NCI-H1436 treated with DMSO at 0.1 percent for 48 hours (cell line): ENCODE measurements at places on chromosomes 2 and 18.
A peak's percentile ranks its signal among the peaks of the same experiment; 100 is the strongest.

GRCh38 chr18:46917108-46917802, at the start of the genes KATNAL2 and PIAS2:
KATNAL2 (plus strand) TSS chr18:46917602; CDS start chr18:46946873, 29,271 bp downstream.
PIAS2 (minus strand) TSS chr18:46917507; CDS start chr18:46917345, 162 bp downstream.
- DNase-seq: peak; percentile 34

DNA sequence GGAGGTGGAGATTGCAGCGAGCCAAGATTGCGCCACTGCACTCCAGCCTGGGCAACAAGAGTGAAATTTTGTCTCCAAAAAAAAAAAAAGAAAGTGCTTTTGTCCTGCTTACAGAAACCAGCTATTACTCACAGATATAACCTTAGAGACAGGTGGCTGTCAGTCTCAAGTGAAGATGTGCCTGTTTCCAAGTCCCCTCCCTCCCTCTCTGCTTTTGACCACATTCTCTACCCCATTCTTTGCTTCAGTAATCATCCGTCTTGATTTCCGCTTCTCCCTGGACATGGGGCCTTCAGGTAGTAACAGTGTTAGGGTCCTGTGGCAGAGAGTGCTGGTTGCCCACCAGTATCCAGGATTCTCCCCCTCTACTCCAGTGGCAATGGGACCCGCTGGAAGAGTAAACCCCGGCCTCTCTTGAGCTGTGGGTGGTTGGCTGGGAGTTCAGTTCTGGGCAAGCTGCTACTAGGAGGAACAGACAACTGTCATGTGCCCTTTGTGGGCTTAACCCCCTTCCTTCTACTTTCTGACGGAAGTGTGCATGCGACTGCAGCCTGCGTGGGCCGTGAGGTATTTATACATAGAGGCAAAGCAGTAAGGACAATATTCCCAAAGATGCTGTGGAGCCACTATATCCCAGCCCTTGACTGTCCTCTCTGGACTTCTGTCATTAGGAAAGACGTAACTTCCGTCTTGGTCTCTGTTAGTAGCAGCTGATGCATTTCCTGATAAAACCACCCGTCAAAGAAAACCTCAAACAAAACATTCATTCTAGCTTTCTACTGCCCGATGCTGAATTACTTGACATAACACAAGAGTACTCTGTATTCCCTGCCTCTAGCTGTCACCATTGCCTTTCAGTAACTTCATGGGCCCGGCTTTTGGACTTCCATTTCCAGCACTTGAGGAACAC, 17.8 kb downstream of the PDCL3 start:
- DNase-seq: no peak

- no peak for DNase-seq
Observed at GRCh38 chr2:62423883-62424458, 82.0 kb downstream of the TMEM17 start.

GRCh38 chr2:37623971-37624900, 47.2 kb downstream of the CDC42EP3 start:
- no peak for DNase-seq

GRCh38 chr2:239143858-239144712, 256.7 kb downstream of the HDAC4 start:
- DNase-seq: no peak

- DNase-seq: no peak
Observed at GRCh38 chr2:174617120-174617519, 19.5 kb upstream of the WIPF1 start.

- no peak for DNase-seq
Observed at GRCh38 chr2:69570474-69570873, 73.1 kb downstream of the AAK1 start.

GRCh38 chr2:25279091-25279651, 62.6 kb downstream of the DNMT3A start:
- no peak for DNase-seq

- DNase-seq: no peak
Observed at GRCh38 chr2:121283670-121284462, 1.1 kb downstream of the TFCP2L1 start.

DNA sequence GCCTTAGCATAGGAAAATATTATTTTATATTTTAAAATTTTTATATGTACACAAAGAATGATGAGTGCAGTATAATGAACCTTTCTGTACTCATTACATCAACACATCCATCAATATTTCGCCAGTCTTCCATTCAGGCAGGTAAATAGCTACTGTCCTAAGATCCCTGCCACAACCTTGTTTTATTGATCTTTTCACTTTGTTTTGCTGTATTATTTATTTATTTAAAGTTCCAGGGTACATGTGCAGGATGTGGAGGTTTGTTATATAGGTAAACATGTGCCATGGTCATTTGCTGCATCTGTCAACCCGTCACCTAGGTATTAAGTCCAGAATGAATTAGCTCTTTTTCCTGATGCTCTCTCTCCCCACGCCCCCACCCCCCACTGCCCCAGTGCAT, 64.6 kb downstream of the INHBB start:
- no peak for DNase-seq

DNA sequence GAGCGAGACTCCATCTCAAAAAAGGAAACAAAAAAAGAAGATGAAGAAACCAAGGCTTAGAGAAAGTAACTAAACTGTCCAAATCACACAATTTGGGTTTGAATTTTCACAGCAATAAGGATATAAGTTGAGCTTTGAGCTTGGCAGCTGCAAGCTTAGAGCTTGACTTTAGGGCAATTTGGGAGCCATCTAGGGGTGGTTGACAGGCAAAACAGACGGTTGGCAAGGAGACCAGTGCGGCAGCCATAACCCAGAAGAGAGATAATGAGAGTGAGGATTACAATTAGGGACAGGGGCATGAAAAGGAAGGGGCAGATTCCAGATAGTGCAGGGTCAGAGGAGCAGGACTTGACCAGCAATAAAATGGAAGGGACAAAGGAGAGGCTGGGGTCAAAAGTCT, 382.2 kb upstream of the HNRNPA3 start:
- peak; percentile 12 for DNase-seq

- no peak for DNase-seq
Observed at GRCh38 chr2:218400167-218400929, 680 bp downstream of the CTDSP1 start.

GRCh38 chr18:54269893-54270844, 852 bp downstream of the POLI start:
- no peak for DNase-seq

GRCh38 chr2:172260336-172260735, 157.6 kb upstream of the DLX2 start:
- DNase-seq: no peak

DNA sequence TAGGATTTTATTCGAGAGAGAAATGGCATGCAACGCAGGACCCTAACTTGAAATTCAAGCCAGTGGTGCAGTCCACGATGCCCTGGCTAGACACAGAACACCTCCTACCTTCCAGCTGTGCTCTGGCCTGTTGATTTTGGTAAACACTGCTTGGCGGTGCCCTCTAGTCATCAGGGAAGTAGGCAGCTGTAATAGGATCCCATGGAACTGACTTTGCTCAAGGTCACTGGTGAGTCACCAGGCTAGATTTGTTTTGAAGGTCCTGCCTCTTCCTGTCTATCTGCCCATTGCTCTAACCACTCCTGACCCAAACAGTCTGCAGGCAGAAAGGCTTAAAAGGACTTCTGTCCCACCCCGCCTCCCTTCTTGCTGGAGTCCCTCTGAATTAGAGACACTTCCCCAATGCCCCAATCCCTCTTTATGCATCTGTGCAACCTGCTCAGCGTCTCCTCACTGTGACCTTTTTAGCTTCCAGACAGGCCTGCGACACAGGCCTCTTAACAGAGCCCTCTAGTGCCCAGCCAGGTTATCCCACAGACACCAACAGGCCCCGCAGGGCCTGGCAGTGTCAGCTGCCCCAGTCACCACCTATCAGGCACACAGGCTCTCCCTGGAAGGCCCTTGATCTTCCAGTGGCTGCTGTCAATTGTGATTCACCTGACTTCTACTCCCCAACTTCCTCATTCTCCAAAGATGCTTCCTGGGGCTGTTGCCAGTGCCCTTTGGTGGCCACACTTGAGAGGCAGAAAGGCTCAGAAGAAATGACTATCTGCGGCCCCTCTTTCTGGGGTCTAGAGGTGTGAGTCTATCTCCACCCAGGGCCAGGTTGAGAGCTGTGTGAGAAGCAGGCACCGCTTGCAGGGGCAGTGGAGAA, 5.2 kb downstream of the TMEM127 start:
- no peak for DNase-seq
